Stimulated activated CD8-positive, alpha-beta memory T cell treated with anti-CD3 and anti-CD28 coated beads, Interleukin-4, amount 100 ng/mL, for 1 hour (primary cell): ENCODE measurements at places on chromosomes 5 and 9.

DNA sequence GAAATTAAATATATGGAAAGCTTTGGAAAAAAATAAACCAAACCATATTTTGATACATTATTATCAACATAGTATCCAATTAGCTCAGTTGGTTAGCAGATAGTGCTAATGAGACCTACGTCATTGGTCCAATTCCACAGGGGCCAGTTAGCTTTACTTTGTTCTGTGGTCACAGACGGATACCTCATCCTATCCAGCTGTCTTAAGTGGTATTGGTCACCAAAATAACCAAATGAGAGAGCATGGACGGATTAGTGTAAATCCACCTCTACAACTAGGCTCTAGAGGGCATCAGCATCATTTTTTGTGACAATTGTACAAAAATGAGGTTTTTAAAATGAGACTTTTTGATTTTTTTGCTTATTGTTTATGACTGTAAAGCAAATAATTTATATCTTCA is 364.2 kb downstream of the KIAA0825 start:
- DNase-seq = no peak

GRCh38 chr5:153919161-153919560 is 119.5 kb downstream of the FAM114A2 start:
- DNase-seq = no peak

DNA sequence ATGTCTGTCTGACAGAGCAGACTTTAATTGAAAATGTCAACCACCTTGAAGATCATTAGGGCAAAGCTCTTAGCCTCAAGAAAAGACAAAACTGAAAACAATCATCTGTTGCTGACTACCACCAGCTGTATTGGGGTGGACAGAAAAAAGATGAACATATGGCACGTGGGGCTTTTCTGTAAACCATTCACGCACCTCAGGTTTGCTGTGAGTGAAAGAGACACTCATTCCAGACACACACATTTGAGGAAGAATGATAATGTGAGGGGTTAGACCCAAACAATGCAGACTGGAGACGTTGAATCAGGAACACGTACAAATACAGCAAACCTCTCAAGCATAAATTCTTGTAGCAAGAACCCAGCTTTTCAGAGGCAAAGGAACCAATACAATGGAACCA is 158.7 kb downstream of the EBF1 start:
- no peak for DNase-seq

DNA sequence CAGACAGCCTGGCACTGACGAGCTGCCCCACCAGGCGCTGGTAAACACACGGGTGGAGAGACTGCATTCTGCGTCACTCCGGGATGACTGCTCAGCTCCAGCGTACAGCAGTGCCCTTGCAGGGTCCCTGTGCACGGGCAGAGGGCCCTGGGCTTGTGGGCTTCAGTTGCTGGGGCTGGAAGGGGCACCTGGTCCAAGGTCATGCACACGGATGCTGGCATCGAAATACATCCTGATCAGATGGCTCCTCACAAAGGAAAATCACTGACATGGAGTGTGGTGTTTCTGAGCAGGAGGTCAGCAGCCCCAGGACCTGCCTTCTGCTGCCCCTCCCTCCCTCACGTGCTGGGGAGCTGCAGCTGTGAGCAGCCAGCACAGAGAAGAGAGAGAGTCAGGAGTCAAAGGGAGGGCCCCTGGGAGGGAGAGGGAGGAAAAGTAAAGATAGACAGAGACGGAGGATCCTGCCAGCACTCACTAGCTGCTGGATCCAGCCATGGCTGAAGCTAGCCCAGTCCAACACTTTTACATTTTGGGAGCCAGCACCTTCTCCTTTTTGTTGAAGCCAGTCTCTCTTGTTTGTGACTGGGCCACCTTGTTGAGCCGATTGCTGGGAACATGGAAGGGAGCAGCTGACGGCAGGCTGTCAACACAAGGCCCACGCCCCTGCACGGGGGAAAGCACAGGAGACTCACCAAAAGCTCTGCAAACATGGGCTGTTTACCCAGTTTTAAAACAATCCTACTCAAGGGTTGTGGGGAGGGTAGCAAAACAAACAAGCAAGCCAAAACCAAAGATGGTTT is 166.5 kb upstream of the PHYKPL start:
- no peak for DNase-seq

DNA sequence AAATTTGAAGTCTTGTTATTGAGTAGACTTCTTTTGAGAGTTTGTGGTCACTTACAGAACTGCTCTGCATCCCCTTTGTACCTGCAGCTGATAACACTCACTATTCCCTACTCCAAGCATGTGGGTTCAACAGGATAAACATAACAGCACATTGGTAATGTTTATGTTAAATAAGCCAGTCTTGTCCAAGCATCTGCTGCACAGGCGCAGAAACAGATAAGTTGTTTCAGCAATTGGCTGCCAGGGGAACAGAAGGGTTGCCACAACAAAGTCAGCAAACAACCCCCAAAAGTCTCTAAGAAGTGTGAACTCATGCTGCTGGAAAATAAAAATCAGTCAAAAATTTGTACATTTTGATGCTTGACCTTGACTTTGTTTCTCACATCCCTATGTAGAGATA is 174.6 kb downstream of the GDNF start:
- no peak for DNase-seq

- DNase-seq = no peak
These were observed 78.2 kb downstream of the DOCK8 start for GRCh38 chr9:292915-293314.

GRCh38 chr5:34057118-34057517 is 14.1 kb upstream of the C1QTNF3 start:
- no peak for DNase-seq

- DNase-seq = no peak
These were observed 2.1 kb downstream of the ECSCR start for GRCh38 chr5:139460455-139460854.

GRCh38 chr9:127567035-127567729 is 44.9 kb upstream of the STXBP1 start:
- DNase-seq = no peak

DNA sequence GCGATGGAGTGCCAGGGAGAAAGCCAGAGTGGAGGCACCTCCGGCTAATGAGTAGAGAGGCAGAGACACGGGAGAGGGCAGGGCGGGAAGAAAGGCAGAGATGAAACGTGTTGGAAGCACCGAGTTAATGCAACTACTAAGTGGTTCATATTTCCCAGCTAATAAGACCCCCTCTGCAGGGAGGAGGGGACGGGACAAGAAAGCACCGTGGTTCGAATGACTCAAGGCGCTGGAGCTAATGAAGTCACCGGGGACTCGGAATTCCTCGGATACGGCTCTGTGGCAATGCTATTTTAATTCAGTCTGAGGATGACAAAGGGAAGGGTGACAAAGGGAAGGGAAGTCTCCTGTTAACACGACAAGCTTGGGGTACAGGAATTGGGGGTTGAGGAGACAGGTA is 54.5 kb upstream of the RAPGEF1 start:
- DNase-seq = no peak

DNA sequence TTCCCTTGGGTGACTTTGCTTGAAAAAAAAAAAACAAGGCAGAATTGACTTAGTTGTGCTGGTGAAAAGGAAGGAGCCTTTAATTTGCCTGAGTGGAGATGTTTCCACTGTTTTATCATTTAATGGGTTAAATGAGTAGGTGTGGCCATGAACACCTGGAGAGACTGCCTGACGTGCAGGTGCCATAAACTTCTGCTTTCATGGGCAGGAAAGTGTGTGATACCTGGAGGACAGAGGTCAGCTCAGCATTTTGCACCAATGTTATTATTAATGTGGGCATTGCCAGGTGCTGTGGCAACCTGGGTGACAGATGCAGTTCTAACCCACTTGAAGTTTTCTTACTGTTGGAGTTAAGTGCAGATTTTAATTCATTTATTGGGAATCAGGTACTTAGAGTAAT is 145.4 kb downstream of the CD180 start:
- DNase-seq = no peak

- DNase-seq = no peak
These were observed at the start of gene PCDHGA11 for GRCh38 chr5:141420855-141421488. Gene PCDHGA11, plus strand, starts transcription at chr5:141421051. Its CDS starts 177 bp downstream, at chr5:141421228.

DNA sequence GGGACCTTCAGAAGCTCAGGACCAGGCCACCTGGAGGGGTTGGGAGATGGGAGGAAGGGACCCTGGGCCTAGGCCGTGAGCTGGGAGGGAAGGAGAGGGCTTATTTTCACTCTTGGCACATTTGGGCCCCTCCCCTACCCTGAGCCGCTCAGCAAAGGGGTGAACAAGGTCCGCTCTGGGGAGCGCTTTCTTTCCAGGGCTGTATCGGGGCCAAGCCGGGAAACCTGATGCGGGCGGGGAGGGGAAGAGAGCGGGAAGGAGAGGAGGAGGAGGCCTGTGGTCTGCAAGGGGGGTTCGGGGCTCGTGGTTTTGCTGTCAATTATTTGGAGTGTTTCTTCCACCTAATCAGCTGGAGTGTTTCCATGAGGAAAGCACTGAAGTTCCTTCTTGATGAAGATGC is 62.7 kb upstream of the RXRA start:
- DNase-seq = no peak

DNA sequence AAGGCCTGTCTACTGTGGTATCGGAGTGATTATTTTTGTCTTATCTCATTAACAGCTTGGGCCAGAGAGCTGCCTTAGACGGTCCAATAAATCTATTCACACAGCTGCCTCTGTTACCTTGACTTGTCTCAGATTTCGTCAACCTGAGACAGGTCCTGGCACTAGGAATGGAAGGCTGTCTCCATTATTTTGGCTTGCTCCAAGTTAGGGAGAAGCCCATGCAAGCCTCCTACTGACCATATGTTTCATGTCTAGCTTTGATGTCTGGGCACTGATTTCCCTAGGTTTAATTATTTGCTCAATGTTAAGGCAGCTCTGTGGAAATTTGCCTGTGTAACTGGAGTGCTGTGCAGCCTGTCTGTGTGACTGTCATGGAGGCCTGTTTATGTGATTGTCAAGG is 12.4 kb upstream of the RALGPS1 start:
- DNase-seq = no peak

DNA sequence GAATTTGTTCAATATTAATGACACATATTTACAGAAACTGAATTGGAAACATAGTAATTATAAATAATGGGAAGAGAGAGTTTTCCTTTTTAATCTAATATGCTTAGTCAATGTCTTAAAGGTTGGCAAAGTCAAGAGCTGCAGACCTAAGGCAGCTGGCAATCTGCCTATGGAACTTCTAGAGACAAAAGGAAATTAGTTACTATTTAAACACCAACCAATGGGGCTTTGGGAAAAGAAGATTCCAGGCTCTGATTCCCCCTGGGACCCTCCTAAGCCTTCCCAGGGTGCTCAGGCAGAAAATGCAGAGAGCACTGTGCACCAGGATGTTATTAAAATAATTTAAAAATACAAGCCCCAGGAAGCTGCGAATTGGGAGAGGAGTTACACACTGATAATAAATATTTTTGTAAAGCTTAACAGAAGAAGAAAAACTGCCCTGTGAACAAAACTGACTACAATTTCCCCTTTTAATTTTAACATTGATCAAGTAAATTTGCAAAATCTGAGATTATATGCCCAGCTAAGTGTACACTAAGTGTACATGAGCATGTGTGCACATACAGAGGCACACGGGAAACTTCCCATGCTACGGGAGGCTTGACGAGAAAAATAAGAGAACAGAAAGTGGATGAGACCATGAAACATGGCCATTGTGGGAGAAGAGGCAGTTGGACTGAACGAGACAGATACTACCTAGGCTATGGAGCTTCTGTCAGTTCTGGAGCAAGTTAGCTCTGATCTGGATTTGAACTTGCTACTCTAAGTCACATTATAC is 77.4 kb upstream of the ADAMTS16 start:
- no peak for DNase-seq

DNA sequence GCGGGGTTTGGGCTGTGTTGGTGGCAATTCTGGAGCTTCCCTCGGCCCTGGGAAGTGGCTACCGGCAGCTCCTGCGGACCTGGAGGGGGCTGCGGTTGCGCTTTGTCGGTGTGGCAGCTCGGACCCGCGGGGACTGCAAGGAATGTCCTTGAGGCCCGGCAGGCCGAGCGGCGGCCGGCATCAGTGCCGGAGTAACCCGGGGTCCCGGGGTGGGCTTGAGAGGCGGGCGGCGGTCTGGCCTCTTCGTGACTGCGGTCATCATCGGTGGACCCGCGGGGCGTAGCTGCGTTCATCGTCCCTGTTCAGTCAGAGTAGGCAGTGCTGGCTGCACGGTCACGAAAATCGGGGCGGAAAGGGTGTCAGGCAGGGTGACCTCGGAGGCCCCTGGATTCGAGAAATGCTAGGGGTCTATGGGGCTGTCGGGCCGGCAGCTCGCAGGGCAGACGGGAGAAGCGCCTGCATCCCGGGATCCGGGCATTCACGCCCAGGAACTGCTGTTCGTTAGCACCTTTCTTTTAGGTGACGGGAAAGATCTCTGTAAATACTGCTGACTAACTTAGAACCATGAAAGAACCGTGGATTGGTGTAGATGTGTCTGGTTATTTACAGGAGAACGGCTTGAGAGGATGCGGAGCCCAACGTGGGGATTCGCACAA is 474 bp downstream of the HMGCR start:
- DNase-seq = peak; percentile 17

- no peak for DNase-seq
These were observed 16.9 kb upstream of the COL5A1 start for GRCh38 chr9:134624621-134625181.

- DNase-seq = no peak
These were observed 1.1 kb upstream of the MARCHF11 start for GRCh38 chr5:16180789-16181082.

DNA sequence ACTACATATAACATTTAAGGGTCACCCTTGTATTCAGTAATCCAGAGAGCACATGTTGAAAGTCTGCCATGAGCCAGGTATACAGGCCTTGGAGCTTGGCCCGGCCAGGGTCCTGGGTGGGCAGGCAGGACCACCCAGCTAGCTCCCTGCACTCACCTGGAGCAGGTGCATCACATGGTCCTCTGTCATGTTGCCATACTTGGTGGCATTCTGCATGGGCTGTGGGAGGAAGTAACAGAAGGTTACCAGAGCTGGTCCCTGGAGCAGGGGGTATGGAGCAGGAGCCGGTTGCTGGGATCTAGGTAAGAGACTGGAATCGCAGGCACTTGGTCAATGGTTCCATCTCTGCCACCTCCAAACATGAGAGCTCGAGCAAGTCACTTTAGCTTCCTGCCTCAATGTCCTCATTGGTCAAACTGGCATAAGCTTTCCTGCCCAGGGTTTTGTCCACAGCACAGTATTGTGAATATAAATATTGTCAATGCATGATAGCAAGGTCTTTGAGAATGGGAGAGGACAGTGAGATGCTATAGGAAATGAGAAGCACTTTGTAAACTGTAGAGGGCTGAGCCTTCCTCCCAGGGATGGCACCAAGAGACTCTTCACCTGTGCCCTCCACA is 6.5 kb downstream of the CD74 start:
- no peak for DNase-seq

DNA sequence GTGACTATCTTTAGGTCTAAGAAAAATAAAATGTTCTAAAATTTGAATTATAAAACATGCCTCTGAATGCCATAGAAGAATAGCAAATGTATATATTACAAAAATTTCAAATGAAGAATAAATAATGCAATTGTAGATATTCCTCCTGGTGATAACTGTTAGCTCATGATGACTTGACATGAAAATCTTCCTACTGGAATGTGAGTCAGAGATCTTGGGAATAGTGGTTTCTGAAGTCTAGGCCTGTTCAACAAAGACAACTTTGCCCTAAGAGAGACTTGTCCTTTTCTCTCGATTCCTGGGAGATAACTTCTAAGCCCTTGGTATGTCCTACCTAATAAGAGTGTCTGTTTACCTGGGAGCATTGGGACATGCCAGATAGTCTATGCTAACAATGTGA is 746.3 kb upstream of the RIOK2 start:
- no peak for DNase-seq

- DNase-seq = no peak
These were observed 1.2 kb downstream of the TNFSF8 start for GRCh38 chr9:114929201-114929600.
